IPS DF 6.9 (cell line): ENCODE measurements at places on chromosomes 2 and 18.

GRCh38 chr2:206799083-206799482 is 33.7 kb downstream of the FASTKD2 start:
- no peak for DNase-seq

GRCh38 chr2:12636837-12637581 is 79.7 kb upstream of the TRIB2 start:
- no peak for DNase-seq

DNA sequence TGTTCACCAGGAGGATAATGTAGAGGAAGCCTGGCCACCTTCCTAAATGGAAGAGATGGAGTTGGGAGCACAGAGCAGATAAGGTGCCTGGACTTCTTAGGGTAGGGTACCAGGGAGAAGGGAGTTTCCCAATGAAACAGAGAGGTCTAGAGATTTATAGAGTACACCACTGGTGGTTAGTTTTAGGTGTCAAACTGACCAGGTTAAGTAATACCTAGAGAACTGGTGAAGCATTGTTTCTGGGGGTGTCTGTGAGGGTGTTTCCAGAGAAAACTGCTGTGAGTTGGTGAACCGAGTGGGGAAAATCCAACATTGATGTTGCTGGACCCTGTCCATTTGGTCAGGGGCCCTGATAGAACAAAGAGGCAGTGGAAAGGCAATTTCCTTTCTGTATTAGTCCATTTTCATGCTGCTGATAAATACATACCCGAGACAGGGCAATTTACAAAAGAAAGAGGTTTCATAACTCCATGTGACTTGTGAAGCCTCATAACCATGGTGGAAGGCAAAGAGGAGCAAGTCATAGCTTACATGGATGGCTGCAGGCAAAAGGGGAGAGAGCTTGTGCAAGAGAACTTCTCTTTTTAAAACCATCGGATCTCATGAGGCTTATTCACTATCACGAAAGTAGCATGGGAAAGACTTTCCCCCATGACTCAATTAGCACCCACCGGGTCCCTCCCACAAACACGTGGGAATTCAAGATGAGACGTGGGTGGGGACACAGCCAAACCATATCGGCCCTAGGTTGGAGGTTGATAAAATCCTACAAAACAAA is 260.8 kb downstream of the CBLN2 start:
- no peak for DNase-seq

- DNase-seq, result no peak
Observed at GRCh38 chr2:120253021-120253882, 600 bp downstream of the RALB start.

DNA sequence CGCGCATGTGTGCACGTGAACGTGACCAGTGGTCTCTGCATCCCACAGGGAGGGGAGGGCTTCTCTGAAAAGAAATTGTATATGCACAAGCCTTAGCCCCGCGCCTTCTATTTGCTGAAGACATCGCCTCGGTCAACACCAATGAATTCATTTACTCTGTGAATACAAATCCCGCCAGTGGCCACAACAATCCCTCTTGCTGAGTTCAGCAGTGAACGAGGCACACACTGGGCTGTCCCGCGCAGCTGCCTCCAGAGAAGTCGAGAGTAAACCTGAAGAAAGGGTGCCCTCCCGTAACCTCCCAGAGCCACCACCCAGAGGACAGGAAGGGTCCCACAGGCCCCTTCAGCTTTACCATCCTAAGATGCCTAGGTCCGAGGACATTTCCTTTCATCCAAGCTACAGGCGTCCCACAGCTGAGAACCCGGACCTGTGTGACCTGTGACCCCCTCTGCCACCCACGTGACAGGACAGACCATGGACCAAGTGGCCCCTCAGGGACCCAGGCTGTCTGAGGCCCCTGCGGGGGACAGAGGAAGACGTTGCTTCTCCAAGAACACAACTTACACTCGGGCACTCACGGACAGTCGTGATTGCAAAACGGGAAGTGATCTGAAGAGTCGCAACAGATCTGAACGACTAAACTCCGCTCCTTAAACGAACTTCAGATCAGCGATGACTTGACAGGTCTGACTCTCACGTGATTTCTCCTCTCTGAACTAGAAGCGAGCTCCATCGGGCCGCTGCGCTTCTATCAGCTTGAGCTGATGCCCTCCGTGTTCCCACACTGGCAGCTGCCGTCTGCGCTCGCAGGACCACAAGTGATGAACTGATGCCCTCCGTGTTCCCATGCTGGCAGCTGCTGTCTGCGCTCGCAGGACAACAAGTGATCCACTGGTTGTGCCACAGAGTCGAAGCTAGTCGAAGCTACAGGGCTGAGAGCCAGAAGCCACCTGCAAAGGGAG is 92.7 kb downstream of the ZNF516 start:
- no peak for DNase-seq

GRCh38 chr2:27833931-27834330 is 56.3 kb downstream of the RBKS start:
- DNase-seq, result no peak

DNA sequence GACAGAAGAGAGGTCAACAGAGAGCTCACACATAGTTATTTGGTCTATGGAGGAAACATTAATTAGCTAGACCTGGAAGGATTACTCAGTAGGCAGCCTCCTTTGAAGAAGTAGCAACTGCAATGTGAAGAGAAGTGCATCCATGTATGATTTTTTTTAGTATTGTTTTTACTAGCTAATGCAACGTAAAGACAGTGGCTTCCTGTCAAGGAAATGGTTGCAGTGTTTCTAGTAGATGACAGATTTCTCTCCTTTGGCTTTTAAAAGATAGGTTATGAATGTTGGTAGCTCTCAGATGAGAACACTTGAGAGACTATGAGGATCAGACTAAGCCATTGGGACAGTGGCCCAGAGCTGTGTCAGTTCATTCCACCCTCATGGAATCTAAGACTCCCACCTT is 175.8 kb downstream of the AGPS start:
- DNase-seq, result no peak

GRCh38 chr2:28626891-28627421 is 124.7 kb upstream of the PPP1CB start:
- DNase-seq, result no peak

DNA sequence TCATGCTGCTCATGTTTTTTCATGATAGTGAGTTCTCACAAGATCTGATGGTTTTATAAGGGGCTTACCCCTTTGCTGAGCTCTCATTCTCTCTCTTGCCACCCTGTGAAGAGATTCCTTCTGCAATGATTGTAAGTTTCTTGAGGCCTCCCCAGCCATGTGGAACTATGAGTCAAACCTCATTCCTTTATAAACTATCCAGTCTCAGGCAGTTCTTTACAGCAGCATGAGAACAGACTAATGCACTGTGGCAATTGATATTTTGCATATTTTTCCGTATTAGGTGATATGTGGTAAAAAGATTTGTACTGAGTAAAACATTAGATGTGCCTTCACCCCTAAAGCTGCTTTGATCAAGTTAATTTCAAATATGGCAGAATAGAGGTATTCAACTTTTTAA is 48.8 kb downstream of the RAB27B start:
- no peak for DNase-seq

DNA sequence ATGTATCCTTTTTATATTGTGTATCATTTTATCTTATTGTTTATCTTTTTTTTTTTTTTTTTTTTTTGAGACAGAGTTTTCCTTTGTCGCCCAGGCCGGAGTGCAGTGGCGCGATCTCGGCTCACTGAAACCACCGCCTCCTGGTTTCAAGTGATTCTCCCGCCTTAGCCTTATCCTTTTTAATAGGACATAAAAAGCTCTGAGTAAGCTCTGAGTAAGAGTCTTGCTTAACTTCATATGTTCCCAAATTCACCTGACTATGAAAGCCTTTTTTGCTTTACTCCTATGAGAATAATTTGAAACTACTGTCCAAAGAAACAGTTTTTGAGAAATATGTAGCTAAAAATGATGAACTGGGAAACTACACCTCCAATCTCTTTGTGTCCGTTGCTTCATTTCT is 525.5 kb downstream of the IRS1 start:
- no peak for DNase-seq

DNA sequence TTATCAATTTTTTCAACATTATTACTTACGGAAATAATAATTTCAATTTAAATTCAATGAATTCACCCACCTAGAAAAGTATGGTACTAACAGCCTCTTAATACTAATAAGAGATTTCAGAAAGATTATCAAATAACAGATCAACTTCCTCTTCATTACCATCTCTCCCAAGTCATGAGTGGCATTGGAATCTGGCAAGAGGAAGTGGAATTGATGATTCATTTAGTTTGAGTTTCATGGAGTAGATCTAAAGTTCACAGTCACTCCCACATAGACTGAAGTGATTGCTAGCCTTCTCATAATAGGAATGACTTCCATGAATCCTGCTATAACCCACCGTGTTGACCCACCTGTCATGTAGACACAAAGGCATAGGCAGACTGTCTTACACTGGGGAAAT is 77.7 kb upstream of the WDR75 start:
- DNase-seq, result no peak

DNA sequence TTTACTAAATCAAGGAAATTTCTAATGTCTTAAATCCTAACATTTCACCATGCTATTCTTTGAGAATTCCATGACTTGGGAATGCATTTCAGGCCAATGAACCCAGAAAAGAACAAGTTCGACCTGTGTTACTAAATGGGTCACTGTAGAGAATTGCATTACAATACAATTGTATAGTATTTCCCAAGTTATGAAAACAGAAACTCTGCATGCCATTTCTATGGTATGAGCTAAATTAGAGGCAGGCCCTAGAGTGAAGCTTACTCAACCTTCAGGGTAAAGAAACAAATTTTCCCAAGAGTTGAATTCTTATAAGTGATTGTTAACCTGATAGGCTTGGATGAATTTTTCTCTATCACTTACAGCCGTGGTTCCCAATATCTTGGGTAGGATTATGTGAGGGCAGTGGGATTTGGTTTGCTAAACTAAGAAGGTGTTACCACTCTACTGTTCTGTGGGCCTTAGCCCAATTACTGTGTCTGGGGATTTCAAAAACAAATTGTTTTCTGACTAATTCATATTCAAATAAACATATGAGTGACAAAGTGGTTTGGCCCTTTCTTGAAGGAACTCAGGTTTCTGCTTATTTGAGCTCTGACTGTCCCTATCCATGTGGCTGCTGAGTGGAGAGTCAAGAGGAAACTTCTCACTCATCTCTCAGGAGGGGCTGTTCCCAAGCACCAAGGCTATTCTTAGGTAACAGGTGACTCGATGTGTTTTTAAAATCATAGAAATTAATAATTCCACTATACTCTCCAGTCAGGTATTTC is 11.2 kb upstream of the SERPINB7 start:
- DNase-seq, result no peak

- DNase-seq, result no peak
Observed at GRCh38 chr2:85277416-85278158, 50.2 kb downstream of the TGOLN2 start.

GRCh38 chr2:100276716-100277115 is 45.6 kb downstream of the LONRF2 start:
- DNase-seq, result no peak

DNA sequence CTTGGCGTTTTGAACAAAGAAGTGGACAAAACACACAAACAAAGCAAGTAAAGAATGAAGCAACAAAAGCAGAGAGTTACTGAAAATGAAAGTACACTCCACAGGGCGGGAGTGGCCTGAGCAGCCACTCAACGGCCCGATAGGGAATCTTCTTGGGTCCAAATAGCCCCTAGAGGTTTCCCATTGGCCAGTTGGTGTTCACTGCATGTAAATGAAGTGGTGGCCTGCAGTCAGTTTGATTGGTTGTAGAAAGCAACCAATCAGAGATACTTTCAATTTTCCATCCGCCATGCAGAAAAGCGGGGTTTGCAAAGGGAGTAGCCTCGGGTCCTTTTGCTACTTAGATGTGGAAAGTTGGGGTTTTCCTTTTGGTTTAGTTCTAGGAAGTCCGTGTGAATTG is 31.6 kb downstream of the CYBRD1 start:
- no peak for DNase-seq

DNA sequence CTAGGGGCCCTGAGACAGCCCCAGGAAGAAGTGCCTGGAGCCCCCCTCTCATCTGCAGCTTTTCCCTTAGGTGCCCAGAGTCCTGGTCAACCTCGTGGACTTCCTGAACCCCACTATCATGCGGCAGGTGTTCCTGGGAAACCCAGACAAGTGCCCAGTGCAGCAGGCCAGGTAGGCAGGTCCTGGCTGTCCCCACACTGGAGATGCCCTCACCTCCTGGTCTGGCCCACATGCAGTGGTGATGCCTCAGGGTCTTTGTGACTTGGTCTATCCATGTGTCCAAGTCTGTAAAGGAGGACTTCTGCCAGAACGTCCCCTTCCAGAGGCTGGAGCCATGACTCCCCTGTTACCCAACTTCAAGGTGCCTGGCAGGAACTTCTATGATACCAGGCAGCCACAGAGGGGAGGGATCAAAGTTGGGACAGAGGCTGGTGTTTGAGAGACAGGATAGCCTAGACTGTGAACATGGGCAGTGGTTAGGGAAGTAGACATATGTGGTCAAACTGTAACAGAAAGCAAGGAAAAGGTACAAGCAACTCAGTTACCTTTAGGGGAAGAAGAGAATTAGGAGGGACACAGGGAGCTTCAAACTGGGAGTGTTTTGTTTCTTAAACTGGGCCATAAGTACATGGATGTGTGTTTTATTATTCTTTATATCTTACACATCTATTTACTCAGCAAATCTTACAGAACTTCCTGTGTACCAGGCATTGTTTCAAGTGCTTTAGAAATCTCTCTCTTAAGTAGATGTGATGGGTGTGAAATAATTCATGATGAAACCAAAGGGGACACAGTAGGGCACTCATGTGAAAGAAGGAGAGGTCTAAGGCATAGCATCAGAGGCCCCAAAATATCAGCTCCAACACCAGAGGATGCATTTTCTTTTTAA is 107.1 kb downstream of the PLB1 start:
- no peak for DNase-seq

DNA sequence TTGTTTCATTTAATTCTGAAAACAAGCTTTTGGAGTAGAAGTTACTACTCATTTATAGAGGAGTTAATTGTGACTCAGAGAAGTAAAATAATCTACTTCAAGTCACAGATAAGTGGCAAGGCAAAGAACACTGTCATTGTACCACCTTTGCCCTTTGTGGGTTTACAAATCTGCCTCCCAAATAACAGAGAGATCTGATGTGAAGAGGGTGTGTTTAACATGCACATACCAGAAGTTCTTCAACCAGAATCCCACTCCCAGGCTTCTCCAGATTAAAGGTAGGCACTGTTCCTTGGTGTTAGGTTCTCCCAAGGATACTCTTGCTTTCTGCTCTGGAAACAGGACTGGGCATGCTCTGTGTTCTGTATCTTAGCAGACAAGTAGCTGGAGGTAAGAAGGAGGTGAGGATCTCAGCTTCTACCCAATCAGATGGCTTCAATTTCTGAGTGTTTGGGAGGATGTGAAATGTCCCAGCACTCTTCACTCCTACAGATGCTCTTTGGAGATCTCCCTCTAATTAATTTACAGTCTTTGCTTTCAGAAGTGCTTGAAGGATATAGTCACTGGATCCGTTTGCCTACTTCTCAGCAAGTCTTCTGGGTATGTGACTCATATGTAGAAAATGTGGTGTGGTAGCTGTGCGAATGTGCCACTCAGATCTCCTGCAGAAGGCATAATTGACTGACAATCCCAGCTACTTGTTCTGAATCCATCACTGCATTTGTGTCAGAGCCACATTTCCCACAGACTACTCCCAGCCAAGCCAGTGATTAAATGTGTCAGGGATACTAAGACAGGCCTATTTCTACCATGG is 111.1 kb downstream of the KLHL14 start:
- no peak for DNase-seq
